Hematopoietic multipotent progenitor cell treated with erythropoietin and hydrocortisone succinate and interleukin-3 and kit ligand, for 4 days (in vitro differentiated cells): ENCODE measurements at places on chromosomes 6 and 20.

- peak; percentile 83 for DNase-seq
Measured at GRCh38 chr6:33314515-33314942, 651 bp upstream of the TAPBP start.

DNA sequence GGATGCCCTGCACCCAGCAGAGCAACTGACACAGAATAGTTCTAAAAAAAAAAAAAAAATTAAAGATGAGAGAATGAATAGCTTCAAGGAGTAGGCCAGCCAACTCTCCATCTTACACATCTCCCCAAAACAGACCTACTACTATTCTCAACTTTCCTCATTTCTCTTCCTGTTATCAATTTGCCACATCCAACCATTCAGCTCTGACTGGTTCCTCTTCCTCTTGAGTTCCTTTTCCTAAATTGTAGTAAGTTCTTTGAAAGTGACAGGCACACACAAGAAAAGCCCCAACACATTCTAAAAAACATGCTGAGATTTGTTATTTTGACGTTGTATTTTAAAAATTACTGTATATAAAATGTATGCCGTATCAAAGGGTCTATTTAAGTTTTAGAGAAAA is 117.2 kb downstream of the PDSS2 start:
- DNase-seq: peak; percentile 27

- peak; percentile 60 for DNase-seq
Measured at GRCh38 chr6:85015396-85015990, 251.1 kb upstream of the TBX18 start.

DNA sequence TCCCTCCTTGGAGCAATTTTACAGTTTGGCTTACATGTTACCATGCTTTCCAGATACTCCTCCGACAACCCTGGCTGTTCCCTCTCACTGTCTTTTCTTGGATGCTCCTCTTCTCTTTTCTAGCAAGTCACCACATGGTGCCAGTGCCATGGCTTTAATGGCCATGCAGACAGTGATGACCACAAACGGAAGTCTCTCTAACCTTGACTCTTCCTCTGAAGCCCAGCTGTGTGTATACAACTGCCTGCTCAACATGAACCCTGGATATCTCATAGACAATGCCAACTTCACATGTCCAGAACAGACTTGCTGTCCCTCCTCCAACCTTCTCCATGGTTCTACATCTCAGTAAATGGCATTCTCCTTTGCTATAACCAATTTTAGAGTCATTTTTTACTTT is 49.8 kb upstream of the NEDD9 start:
- no peak for DNase-seq

DNA sequence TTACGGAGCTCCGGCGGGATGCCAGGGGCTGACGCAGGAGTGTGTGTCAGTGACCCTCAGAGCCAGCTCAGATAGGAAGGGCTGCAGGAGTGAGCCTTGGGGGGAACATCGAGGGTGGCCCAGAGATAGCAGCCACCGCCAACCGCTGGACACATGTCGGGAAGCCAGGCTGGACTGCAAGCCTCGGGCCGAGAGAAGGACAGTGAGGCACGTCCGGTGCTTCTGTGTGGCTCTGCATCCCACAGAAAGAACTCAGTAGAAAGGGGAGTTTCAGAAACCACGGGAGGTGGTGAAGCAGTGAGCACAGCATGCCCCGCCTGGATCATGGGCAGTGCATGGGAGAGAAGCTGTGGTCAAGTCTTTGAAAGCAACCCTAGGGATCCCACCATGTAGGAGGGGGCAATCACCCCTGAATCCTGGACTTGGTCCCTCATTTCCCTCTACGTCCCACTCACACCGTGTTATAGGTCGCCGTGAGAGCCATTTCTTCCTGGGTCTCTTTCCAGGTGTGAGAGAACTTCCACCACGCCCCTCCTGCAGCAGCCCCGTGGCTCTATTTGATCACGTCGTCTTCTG is 383.7 kb upstream of the CDH4 start:
- no peak for DNase-seq

DNA sequence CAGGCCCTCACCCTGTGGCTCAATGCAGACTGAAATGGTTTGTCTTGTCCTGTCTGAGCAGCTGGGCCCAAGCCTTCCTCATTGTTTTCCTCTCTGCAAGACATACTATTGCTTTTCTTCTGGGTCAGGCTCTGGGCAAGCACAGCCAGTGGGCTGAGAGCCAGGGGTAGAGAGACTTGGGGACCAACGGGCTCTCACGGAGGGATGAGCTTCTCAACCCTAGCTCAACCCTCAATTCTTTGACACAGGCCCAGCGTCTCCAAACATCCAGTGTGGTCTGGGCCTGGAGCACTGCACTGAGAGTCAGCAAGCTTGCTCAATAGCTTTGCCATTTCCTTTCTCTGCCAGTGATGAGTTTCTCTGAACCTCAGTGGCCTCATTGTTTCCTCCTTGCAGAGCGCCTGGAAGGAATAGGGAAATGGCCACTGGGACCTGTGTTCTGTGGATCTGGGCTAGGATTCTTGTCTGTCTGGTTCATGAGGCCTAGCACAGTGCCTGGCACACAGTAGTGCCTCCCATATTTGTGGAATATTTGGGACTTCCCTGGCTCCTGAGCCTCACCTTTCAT is 9.3 kb downstream of the ANGPT4 start:
- no peak for DNase-seq

- no peak for DNase-seq
Measured at GRCh38 chr20:8306937-8307336, 174.9 kb downstream of the PLCB1 start.

DNA sequence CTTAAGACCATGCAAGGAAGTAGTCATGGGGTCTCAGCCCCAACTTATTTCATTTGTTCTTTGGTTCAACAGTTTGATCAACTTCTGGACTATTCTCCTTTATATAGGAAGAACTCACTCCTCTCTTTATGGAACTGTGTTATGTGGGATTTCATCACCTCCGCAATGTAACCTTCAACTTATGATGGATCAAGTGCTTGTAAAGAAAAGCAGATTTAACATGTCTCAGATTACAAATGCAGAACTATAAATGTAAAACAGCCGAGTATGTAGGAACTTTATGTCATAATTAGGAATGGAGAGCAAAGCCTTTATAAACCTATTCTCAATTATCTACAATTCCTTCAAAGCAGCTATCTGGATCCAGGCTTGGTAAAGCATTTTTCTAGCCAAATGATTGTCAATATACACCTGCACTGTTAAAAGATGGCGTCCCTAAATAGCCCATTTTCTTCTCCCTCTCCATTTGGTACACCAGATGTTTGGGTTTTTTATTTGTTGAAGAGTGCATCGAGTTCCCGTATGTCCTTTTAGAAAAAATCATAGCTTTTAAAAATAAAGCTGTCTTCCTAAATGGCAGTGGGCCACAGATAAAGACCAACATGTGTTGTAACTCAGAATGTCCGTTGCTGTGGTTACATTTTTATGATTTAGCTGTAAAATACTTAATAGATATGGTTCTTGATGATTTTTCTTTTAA is 985.1 kb upstream of the SLC35B3 start:
- no peak for DNase-seq

GRCh38 chr6:94362061-94362864 is 942.9 kb upstream of the EPHA7 start:
- DNase-seq: no peak

- peak; percentile 0 for DNase-seq
Measured at GRCh38 chr6:103002282-103002681, 1608.8 kb downstream of the GRIK2 start.

DNA sequence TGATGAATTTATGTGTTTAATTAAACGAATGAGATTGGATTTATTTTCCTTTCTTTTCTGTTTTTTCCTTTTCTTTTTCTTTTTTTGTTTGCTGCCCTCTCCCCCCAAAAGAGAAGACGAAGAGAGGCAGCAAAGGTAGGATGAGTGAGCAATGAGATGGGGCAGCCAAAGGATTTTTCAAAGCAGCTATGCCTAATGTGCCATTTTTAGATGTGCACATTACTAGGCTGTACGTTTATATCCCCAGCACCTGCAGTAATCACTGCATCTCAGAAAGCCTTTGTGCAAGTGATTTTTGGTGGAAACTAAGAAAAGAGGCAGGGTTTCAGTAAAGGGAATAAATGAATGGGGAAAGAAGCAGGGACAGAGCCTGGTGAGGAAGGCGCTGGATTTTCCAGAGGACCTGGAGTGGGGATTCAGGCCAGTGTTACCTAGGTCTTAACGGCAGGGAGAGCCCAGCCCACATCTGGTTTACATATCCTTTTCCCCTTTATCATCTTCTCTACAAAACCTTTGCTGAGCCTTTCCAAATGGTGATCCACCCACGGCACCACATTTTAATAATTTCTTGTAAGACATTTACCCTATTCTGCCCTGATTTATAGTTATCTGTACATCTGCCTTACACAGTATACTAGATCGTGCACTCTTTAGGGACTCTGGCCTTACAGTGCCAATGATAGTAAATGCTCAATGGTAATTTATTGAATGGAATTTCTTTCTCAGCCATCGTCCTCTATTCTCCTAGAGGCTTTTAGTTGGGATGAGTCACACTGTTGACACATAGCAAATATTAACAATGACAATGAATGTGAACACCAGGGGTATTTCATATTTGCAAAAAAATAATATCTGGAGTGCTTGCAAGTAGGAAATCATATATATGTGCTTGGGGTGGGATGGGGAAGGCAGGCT is 38.3 kb upstream of the ATXN1 start:
- no peak for DNase-seq

GRCh38 chr6:4606821-4607704 is 169.1 kb upstream of the CDYL start:
- no peak for DNase-seq

DNA sequence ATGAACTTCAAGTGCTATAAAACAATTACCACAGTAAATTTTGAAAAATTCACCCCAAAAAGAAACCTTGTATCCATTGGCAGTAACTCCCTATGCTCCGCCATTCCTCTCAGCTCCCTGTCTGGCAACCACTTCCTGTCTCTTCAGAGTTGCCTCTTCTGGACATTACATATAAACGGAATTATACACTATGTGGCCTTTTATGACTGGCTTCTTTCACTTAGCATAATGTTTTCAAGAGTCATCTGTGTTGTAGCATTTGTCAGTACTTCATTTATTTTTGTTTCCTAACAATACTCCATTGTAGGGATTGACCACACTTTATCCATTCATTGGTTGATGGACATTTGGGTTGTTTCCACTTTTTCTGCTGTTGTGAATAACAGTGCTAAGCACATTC is 50.1 kb downstream of the CEP43 start:
- no peak for DNase-seq

GRCh38 chr20:50472693-50473664 is 37.2 kb upstream of the PTPN1 start:
- DNase-seq: peak; percentile 24

DNA sequence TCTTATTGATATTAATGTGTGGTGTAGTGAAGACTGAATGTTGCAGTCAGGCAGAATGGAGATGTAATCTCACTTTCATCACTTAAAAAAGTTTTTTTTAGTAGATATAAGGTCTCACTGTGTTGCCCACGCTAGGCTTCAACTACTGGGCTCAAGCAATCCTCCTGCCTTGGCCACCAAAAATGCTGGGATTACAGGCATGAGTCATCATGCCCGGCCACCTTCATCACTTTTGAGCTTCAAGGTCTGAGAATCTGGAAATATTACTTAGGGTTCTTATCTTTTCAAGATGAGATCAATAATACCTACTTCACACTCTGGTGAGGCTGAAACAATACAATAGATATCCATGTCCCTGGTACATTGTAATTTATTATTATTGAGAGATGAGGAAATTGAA is 31.6 kb downstream of the ADGRG6 start:
- no peak for DNase-seq

DNA sequence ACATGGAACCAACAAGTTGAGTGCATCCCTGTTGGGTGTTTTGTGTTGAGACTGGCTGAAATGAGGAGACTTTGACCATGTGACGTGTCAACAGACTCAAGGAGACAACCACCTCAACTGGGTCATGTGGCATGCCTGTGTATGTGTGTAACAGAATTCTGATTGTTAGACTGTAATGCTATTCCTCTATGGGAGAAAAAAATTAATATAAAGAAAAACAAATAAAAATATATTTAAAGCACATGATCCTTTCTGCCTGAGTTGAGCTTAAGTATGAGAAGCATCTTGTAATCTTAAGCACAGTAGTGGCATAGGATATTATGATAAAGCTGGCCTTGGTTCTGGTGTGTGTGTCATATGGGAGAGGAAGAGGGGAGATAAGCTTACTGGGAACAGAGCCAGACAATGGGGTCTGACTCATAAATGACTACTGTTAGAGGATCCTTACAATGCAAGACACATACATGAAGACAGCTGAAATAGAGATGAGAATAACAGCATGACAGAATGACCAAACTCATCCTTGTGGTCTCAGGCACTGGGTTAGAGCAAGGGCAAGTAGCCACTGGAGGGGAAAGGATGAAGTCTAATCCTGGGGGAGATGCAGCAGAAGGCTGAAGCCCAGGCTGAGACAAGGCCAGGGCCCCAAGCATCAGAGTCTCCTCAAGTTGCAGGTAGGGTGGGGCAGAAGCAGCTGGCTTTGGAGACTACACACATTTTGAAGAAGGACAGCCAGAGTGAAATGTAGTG is 9.2 kb downstream of the TP53INP2 start:
- peak; percentile 98 for DNase-seq

GRCh38 chr20:63114006-63114692 is 101.8 kb downstream of the YTHDF1 start:
- DNase-seq: no peak

GRCh38 chr20:25061821-25062530 is 4.0 kb upstream of the ACSS1 start:
- DNase-seq: no peak

GRCh38 chr6:11222385-11223277 is 9.8 kb downstream of the NEDD9 start:
- peak; percentile 63 for DNase-seq

DNA sequence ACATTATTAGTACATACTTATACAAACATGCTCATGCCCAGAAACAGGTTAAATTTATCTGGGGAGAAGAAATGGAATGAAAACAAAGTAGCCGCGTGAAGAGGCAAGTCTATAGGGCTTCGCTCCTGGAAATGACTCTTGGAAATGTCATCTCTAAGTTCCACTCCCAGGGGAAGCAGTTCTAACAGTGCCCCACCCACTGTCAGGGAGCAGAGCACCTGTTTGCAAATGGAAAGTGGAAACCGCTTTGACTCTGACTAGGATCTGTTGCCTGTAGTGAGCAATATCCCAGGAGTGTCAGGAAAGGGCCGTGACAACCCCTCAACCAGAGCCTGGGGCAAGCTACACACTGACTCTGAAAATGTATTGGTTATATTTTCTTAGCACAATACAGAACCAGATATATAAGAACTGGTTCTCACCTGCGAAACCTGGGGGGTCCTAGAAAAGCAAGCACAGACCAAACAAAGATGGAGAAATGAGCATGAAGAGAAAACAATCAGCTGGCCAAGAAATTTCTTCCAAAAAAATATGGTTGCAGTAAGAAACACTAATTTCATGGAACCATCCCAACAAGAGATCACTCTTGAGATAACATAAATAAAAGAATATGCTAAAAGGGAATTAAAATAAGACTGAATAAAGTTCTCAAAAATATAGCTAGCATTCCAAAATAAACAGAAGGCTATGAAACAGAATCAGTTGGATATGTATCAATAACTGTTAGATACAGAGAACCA is 47.5 kb upstream of the CRISP1 start:
- DNase-seq: no peak

DNA sequence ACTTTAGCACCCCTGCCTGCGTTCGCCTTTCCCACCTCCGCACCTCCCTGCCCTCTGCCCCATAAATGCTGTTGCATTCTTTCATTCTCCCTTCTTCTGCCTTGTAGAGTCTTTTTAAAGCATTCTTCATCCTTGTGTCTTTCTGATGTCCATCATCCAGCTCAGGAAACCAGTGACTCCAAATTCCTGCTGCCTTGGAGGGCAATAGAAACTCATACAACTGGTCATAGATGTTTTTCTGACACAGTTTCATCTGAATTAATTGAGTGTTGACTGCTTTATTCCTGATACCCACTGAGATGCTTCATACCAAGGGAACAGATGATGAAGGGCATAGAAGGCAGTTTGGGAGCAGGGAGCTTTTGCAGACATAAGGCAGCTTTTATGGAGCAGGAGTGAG is 19.6 kb downstream of the PLEKHG1 start:
- DNase-seq: no peak
